Osteocyte (in vitro differentiated cells): ENCODE measurements at places on chromosomes 1 and 21. TPM values are rescaled to one million over a fixed set of nuclear protein-coding genes. Genes with fewer than 3 reads are reported as not detected.

DNA sequence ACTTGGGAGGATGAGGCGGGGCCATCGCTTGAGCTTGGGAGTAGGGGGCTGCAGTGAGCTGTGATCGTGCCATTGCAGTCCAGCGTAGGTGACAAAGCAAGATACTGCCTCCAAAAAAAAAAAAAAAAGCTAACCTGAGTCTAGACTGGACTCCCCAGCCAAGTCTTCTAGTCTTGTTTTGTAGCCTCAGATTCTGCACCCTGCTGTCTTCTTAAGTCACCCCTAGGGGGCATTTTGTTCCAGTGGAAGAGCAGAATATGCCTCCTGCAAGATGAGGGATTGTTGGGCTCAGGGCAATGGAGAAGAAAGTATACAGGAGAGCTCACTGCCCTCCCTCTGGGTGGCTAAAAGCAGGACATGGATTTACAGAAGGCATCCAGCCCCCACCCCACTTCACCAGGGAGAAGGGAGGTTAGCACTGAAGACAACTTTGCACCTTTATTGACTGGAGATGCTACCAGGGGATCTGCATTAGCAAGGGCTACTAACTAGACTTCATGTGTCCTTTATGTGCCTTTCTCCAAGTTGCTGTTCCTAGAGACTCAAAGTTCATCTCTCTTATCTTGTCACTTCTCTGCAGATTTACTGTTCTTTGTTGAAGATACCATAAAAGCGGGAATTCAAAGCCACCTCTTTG is 15.3 kb upstream of the RNF187 start:
- no peak for DNase-seq

DNA sequence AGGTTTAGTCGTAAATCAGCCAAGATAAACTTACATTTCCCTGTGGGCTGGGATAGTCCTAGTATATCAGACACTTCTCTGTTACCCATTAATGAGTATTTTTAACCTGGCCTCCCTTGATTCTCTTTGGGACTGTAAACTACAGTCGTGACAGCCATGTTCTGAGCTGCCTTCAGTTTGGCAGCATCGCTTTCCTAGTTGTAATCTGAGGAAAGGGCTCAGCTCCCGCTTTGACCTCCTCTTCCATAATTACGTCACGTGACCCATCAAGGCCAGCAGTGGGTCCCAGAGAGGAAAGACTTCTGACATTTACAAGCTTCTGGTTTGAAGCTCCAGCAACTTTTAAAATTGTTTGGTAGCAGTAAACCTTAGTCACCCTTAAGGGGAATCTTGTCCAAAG is 34.6 kb upstream of the MTR start:
- no peak for DNase-seq

DNA sequence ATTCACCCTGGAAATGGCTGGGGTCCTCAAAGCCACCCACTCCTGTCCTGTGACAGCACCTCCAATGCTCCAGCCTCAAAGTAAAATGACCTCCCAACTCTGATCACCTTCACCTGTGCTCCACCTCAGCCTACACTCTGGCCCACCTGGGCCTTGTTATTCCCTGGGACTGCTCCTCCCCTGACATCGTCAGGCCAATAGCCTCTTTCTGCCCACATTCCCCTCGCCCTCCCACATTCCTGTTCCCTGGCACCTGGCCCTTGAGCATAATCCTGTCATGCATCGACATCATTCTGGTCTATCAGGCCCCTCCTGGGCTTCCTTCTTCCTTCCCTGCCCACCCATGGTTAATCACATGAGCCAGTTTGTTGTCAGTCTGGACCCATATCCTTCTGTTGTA is 13.2 kb upstream of the BCAR3 start:
- DNase-seq = no peak

- DNase-seq = no peak
Observed at GRCh38 chr1:174982971-174983689, 16.6 kb upstream of the CACYBP start.

GRCh38 chr1:71676979-71677925 is 596.4 kb upstream of the ZRANB2 start:
- no peak for DNase-seq

SELENON gene
- 126 and 129 TPM in 2 replicates for total RNA-seq

SPATA45 gene
- total RNA-seq = not detected in 2 replicates

GRCh38 chr21:31395268-31395667 is 51.2 kb upstream of the TIAM1 start:
- no peak for DNase-seq

DNA sequence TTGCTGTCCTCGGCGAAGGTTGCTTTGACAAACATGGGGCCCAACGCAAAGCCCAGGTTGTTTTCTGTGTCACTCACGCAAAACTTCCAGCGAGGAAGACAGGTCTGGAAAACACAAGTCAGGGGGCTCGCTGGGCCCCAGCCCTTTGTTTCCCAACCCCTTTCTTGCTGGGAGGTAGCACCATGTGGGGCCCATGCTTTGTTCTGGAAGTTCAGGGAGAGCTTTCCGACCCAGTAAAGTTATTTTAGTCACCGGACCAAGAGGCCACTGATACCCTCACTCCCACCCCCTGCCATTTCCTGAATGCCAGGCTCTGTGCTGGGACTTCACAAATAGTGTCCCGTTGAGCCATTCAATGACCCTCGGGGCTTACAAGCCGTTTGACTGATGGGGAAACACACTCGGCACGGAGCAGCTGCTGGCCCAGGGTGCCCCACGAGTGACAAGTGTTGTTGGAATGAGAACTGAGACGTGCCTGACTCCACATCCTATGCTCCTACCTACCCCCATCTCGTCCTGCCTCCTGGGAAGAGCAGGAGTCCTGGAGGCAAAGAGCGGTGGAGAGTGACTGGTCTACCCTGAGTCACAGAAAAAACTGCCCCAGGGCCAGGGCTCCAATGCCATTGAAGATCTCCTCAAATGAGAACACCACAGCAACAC is 52.0 kb downstream of the ECE1 start:
- DNase-seq = no peak

GRCh38 chr1:232508130-232508701 is 121.7 kb downstream of the SIPA1L2 start:
- DNase-seq = no peak

DNA sequence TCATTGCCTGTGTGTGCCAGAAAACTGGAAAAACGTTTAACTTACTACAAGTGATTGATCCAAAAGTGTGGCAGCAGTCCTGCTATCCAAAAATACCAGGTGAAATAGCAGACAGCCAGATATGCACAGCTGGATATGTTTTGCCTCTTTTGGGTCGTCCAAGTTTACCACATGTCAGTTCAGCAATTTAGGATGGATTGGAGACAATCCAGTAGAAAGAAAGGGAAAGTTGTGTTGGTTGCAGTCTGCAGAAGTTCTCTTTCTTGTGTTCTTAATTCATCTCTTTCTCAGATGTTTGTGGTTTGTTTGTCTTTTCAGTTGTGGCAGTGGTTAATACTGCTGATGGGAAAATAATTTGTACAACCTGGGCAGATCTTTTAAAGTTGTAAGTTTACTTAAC is 645.0 kb downstream of the PTPRC start:
- DNase-seq = no peak

- DNase-seq = no peak
Observed at GRCh38 chr1:121546830-121547591, 362.2 kb downstream of the SRGAP2C start.

- no peak for DNase-seq
Observed at GRCh38 chr21:37429356-37429755, 62.8 kb downstream of the DYRK1A start.

GRCh38 chr1:15406614-15407559 is 2.8 kb upstream of the EFHD2 start:
- no peak for DNase-seq

- DNase-seq = no peak
Observed at GRCh38 chr1:245480393-245481120, 325.8 kb downstream of the KIF26B start.

GRCh38 chr1:183090391-183091006 is 67.3 kb downstream of the LAMC1 start:
- DNase-seq = no peak

- no peak for DNase-seq
Observed at GRCh38 chr1:10424034-10424433, 6.2 kb upstream of the CENPS start.

GRCh38 chr1:201694608-201695335 is 134.2 kb upstream of the IPO9 start:
- no peak for DNase-seq

- peak; percentile 68 for DNase-seq
Observed at GRCh38 chr21:34186109-34186719, 112.8 kb downstream of the MRPS6 start.

KCNJ15 gene
- total RNA-seq = 0.34 and 0.51 TPM in 2 replicates

RHBG gene
- total RNA-seq = not detected in 2 replicates

FCGR3A gene
- not detected in 2 replicates for total RNA-seq

GRCh38 chr1:244757091-244757939 is 78.1 kb upstream of the COX20 start:
- no peak for DNase-seq

DNA sequence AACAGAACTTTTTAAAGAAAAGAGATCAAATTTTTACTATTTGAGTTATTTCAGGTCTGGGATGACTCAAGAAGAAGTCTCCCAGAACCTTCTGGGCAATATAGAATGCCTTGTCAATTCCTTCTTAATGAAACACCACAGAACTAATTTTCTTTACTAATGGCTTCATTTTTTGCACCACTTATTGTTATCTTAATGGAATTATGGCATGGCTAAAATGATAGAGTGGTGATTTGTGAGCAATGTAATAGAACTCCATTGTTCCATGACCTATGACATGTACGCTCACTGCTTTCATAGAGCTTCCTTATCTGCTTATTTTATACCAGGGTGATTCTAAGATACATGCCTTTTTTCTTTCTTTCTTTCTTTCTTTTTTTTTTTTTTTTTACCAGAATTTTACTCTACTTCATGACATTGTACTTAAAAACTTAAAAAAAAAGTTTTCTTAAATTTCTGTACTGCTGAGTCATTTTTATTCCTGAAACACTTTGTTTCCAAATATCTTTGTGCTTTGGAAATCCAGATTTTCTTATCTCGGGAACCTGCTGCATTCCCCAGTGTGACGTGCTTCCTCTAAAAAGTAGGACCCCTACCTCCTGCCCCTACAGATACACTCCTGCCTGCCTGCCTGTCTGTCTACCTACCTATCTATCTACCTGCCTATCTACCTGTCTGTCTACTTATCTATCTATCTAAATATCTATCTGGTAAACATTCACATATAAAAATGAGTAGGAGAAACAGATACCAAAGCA is 284.9 kb downstream of the PBX1 start:
- DNase-seq = no peak

DNA sequence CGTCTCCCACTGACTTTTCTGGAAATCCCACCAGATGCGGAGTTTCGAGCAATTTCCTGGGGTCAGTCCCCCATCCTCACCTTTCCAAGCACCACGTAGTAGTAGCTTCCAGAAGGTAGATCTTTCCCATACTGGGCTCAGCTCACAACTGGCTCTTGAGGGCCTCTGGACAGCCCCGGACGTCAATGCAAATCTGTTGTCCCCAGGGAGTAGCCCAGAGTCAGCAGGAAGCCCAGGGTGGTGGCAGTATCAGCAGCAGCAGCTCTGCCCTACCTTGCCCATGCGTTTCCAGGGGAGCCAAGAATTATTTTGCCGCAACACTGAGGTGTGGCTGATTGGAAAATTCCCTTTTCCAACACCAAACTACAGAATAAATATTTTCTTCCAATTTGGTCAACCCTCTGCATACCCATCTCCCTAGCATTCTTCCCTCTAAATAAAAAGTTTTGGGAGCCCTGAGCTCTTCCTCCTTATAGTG is 70.3 kb downstream of the CD46 start:
- DNase-seq = no peak

- DNase-seq = peak; percentile 82
Observed at GRCh38 chr21:45288441-45288841, 746 bp upstream of the POFUT2 start.

- DNase-seq = no peak
Observed at GRCh38 chr1:20093940-20094391, 24.0 kb downstream of the PLA2G5 start.

- no peak for DNase-seq
Observed at GRCh38 chr1:33960188-33960895, 96.5 kb downstream of the HMGB4 start.

- DNase-seq = no peak
Observed at GRCh38 chr1:168957818-168958217, 148.7 kb upstream of the ATP1B1 start.

GRCh38 chr1:159798893-159799292 is 3.3 kb upstream of the FCRL6 start:
- no peak for DNase-seq

TFB2M gene
- 11.5 and 12.5 TPM in 2 replicates for total RNA-seq

DNA sequence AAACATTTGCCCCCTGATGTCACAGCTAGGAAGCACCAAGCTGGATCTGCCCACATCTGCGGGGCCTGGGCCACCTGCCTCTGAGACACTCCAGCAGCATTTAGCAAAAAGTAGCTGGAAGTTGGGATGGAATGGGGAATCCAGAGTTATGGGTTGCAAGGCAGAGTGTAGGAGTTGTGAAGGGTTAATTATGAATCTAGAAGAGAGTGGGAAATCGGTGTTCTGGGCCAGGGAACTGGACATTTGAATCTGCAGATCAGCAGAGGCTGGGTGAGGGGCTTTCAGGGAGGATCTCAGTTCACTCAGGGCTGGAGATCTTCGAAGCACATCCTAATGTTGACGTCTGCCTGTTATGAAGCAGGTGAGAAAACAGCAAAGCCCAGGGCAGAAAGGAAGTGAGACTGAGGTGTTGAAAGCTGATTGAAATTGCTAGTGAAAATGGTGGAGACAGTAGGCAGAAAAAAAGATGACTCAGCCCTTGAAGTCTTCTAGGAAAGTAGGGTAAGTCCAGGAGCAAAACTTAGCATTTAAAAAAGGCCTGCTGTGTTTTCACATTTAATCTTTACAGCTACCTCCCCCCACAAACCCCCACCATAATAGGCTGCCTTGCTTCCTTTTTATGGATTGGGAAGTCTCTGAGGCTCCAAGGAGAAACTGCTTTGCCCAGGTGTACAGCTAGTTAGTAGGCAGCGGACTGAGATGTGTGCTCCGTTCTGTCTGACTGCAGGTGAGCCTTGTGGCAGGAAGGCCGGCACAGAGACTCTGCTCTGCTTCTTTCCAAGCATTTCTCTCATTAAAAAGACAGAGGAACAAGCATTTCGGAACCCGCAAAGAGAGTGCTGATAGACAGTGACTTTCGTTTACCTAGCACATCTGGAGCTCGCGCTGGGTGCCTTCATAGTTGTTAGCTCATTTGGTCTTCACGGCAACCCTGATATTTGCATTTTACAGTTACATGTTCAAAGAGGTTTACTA is 7.2 kb downstream of the VANGL1 start:
- no peak for DNase-seq

- DNase-seq = peak; percentile 53
Observed at GRCh38 chr21:32190493-32191144, 88.2 kb downstream of the MIS18A start.

GRCh38 chr21:25062061-25062460 is 545.2 kb downstream of the MRPL39 start:
- DNase-seq = no peak

GRCh38 chr1:21220815-21221214 is 44.1 kb upstream of the EIF4G3 start:
- DNase-seq = no peak

FAM72A gene
- 3.2 and 4.3 TPM in 2 replicates for total RNA-seq

- DNase-seq = no peak
Observed at GRCh38 chr1:32307324-32307723, 15.4 kb downstream of the HDAC1 start.
